Fibroblast of villous mesenchyme (primary cell): ENCODE measurements at places on chromosomes 13 and 19. TPM values are rescaled to one million over a fixed set of nuclear protein-coding genes. Genes with fewer than 3 reads are reported as not detected.
A peak's percentile ranks its signal among the peaks of the same experiment; 100 is the strongest.

GRCh38 chr13:95708811-95709500 is 32.0 kb downstream of the DNAJC3 start:
- DNase-seq: peak; percentile 55

DNA sequence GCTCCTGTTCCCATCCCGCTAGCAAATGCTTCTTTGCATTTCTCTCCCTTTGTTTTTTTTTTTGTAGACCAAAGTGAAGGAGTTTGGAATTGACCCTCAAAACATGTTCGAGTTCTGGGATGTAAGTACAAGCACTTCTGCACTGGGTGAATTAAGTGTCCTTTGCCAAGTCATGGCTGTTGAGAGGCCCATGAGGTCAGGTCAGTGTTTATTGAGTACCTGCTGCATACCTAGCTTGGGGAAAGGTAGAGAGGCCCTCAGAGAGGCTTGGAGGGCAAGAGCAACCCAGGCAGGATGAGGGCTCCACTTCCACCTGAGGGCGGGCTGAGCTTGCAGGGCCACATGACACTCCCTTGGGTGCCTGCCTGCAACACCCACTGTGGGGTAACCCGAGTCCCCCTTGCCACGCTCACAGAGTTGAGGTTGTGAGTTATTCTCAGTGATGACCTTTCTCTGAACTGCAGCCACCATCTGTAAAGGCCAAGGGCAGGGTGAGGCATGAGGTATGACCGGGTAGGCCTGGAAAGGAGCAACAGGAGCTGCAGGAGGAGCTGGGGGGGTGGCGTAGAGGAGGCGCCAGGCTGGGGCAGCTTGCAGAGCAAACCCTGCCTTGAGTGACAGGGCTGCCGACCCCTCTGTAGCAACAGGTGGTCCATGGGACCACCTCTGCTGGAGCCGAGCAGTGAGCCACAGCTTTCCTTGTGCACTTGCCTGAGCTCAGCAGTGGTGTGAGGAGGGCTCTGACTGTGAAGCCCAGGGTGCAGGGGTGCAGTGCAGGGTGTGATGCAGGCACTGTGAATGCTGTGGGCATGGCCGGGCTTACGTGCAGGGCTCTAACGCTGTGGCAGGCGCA is 16.6 kb downstream of the GPI start:
- DNase-seq: no peak

- DNase-seq: peak; percentile 44
Measured at GRCh38 chr13:29771247-29771646, 79.2 kb downstream of the UBL3 start.

DNA sequence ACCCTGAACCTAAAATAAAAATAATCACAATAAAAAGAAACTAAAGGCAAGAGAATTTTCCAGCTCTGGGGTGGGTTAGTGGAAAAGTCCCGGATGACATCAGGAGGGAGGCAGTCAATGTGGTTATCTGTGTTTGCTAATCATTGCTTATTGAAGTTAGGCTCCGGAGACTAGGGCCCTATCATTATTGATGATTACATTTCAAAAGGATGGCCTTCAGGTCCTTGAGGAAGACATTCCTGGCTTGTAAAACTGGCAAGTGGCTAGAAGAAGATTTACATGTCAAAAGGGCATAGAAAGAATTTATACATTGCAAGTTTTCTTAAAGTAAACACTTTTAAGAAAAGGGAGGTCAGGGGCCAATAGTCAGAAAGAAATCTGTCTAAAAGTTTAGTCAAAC is 123.4 kb downstream of the POSTN start:
- DNase-seq: peak; percentile 71

GRCh38 chr13:32116210-32116609 is 84.6 kb downstream of the FRY start:
- peak; percentile 33 for DNase-seq

The CEACAM7 gene
- not detected in 2 replicates for total RNA-seq

DNA sequence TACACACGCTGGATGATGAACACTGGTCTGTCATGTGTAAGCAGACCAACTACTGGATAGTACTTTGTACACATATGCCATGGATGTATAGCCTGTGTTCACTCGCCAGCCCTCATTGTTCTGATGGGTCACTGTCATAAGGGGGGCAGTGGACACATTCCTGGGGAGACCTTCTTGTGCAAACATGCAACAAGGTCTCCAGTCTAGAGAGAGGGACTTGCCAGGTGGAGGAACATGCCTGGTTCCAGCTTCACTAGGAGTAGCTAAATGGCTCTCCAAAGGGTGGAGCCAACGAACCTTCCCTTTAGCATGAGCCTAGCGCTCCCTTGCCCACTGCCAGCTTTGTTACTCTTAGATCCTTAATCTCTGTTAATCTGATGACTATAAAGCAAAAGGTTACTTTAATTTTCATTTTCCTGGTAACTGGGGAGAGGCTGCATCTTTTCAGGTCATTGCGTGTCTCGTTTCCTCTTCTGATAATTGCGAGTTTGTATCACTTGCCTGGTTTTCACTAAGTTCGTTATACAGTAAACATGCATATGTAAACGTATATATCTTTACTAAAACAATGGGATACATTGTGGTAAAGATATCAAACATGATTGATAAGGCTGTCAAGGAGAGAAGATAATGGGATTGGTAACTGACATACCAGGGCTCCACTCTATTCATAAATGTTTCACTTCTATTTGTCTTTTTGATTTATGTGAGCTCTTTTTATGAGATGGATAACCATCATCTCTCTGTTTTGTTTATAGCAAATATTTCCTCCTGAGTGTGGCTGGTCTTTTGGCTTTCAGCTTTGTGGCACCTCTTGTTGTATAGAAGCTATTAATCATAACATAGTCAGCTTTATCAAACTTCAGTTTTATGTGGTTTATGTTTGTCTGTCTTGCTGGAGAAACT is 235.2 kb upstream of the SGCG start:
- no peak for DNase-seq
